Activated T-cell treated with anti-CD3 and anti-CD28 coated beads for 48 hours (primary cell): ENCODE measurements at places on chromosomes 3 and 15.

DNA sequence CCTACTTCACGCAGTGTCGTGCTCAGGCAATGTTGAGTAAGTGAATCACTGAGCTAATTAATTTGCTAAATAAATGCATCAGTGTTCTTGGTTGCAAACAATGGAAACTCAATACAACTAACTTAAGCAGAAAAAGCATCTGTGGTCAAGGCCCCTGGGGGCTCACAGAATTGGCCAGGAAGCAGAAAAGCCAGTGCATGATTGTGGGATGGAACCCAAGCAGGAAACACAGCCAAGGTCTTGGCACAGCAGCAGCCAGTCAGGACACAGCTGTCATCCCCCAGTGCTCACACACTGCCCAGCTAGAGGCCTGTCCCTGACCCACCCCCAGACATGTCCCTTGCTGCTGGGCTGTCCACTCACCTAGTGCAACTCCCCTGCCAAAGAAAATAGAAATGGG is 85.9 kb downstream of the AQP9 start:
- no peak for DNase-seq

DNA sequence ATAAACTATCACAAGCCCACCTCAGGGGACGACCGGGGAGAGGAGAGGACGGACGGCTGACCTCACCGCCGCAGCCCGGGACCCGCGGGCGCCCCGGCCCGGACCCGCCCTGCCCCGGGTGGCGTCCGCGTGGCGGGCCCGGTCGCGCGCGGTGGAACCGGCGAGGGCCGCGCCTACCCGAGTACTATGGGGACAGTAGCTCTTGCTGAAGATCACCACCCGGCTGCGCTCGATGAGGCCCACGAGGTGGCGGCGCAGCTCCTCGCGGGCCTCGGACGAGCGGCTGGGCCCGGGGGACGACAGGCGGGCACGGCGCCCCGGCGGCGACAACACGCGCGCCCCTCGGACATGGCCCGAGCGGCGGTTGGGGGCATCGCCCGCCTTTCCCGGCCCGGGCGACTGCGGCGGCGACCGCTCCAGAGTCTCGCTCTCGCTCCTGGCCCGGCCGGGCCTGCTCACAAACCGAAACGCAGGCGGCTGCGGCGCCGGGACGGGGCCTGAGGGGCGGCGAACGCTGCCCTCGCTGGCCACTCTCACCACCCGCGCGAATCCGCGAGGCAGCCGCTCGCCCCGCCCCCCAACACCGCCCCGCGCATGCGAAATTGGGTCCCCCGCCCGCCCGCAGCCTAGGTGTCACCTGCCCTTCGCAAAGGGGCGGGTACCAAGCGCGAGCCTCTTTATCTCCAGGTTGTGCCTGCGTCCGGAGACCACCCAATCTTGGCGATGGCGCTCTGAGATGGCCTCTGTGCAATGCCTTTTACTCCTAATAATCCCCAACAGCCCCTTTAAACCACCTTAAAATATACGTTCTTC is at the start of gene TXNRD3:
TXNRD3 (minus strand) TSS at position 554 of the 813 bp plus-strand sequence.
- peak; percentile 74 for DNase-seq

DNA sequence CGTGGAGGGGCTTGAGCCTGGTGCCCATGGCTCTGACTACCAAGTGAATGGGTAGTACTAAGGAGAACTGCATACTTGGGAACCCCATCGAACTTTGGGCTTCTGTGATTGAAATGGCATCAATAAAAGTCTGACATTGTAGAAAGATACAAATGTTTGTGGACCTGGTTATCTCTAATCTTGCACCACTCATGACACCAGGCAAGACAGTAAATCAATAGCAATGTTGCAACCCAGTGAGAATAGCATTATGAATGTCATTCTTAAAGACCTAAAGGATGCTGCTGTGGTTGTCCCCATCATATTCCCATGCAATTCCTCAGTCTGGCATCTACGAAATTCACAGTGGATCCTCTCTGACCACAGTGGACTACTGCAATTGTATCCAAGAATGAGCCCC is 233.6 kb upstream of the LYSMD4 start:
- no peak for DNase-seq

GRCh38 chr3:186169379-186169778 is 60.5 kb upstream of the ETV5 start:
- DNase-seq: no peak
